ENCODE measurements at places on chromosomes 5 and 9.

DNA sequence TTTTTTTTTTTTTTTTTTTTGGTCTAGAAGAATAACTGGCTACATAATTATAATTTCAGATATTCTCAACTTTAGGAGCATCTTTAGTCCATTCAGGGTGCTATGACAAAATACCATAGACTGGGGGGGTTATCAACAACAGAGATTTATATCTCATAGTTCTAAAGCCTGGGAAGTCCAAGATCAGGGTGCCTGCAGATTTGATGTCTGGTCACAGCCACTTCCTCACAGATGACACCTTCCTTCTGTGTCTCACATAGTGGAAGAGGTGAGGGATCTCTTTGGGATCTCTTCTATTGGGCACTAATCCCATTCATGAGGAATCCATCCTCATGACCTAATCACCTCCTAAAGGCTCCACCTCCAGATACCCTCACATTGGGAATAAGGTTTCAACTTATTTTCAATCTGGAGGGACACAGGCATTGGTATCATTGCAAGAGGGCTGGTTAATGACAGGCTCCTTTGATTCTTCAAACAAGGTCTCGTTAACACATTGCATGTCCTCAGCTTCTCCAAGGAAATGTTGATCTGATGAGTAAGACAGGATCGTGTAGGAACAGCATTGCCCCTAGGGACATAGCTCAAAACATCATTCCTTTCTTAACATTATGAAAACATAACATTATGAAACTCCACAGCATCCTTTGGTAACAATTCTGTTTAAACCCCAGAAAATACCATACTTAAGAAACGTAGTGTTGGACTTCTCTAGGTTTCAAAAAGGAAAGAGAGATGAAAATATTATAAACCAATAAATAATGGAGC lies 372.4 kb downstream of the SEMA5A start:
- DNase-seq = no peak

DNA sequence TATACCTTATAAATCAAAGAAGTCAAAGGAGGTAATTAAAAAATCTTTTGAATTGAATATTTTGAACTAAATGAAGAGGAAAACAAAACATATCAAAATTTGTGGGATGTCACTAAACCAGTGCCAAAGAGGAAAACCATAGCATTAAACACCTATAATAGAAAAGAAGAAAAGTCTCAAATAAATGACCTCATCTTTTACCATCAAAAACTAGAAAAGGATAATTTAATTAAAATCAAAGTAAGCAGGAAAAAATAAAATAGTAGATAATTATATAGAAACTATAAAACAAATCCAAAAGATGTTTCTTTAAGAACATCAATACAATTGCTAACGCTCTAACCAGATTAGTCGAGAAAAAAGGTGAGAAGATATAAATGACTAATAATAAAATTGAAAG lies 47.8 kb downstream of the LPAR1 start:
- DNase-seq = no peak

- no peak for DNase-seq
These were observed 50.8 kb upstream of the FOXE1 start for GRCh38 chr9:97802276-97802675.

DNA sequence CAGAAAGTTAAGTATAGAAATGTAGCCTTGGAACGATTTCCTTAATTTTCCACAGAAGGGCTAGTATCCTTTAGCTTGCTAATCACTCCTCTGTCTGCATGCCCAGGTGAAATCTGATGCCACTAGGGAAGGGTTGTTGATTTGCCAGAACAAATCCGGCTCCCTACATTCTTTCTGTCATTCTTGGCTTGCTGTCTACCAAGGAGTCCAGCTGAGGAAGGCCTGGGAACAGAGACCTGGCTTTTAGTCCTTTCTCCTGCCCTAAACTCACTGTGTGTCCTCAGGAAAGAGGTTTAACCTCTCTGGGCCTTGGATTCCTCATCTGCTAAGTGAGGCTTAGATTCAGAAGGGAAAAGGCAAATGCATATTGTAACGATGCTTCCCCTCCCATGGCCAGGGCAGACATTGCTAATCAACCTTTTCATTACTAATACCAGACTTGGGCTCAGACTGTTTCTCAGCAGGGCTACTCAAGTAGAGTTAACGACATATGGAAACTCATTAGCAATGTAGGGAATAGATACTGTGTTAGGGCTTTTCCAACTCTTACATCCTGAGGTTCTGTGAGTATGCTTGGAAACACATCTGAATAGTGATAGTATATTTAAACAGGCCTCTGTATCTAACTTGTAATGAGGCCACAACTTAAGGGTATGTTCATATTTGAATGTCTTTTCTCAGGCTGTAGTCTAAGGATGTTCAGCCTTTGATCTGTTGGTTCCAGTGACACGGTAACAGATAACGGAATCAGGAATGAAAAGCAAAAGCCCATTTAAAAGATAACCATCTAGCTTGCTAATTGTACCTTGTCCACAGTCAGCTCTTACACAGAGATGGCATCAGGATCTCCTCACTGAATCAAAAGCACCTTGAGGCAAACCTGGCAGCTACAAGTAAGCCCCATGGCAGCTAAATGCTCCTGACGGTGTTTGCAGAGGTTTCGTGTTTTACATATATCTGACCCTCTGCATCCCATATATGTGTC lies 4.1 kb downstream of the GALNT10 start:
- no peak for DNase-seq

DNA sequence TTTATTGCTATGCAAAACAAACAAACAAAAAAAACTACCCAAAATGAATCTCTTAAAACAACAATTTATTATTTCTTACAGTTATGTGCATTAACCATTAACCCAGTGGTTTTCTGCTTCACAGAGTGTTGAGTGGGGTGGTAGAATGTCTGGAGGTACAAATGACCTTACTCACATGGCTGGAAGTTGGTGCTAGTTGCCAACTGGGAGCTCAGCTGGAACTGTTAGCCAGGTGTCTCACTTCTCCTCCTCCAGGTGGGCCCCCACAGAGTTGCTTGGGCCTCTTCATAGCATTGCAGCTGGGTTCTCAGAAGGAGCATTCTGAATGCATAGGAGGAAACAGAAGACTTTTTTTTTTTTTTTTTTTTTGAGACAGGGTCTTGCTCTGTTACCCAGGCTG lies 10.5 kb upstream of the B4GALT1 start:
- DNase-seq = no peak

GRCh38 chr5:37557734-37558293 lies 178.7 kb downstream of the WDR70 start:
- no peak for DNase-seq

DNA sequence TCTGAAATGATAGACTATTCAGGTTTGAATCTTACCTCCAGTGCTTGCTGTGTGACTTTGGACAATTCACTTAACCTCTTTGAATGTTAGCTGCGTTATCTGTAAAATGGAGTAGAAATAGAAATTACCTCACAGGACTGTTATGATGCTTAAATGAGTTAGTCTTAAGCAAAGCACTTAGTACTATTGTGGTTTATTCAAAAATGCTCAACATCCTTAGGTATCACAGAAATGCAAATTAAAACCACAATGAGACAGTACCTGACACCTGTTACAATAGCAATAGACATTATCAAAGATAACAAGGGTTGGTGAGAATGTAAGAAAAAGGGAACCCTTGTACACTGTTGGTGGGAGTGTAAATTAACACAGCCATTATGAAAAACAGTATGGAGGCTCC lies 77.6 kb upstream of the FREM1 start:
- DNase-seq = no peak

DNA sequence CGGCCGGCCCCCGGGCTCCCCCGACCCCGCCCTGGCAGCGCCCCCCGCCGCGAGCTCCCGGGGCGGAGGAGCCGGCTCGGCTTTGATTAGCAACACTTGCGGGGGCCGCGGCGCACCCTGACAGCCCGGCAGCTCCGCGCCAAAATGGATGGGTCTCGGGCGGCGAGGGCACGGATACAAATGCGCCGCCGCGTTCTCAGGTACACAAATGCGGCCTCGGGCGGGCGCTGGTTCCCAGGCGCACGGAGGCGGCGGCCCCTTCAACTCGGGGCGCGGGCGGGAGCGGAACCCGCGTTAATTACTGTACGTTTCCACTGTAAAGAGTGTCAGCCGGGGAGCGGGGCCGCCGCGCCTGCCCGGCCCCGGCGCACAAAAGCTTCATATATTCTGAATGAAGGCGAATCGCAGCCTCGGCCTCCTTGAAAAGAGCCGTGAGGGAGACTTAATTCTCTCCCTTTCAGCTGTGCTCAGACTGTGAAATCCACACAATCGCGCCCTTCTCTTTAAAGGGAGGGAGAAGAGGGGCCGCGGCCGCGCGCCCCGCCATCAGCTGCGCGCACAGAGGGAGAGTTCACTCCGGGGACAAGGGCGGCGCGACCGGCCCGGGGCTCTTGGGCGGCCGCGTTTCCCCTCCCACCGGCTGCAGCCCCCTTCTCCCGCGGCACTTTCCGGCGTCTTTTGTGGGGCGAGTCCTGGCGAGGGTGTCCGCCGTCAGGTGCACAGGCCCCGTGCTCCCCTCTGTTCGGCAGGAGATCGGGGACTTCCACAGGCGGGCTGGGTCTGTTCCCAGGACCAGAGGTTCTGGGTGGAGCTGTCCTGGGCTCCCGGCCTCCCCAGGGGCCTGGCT lies 27.0 kb downstream of the MSX2 start:
- no peak for DNase-seq

DNA sequence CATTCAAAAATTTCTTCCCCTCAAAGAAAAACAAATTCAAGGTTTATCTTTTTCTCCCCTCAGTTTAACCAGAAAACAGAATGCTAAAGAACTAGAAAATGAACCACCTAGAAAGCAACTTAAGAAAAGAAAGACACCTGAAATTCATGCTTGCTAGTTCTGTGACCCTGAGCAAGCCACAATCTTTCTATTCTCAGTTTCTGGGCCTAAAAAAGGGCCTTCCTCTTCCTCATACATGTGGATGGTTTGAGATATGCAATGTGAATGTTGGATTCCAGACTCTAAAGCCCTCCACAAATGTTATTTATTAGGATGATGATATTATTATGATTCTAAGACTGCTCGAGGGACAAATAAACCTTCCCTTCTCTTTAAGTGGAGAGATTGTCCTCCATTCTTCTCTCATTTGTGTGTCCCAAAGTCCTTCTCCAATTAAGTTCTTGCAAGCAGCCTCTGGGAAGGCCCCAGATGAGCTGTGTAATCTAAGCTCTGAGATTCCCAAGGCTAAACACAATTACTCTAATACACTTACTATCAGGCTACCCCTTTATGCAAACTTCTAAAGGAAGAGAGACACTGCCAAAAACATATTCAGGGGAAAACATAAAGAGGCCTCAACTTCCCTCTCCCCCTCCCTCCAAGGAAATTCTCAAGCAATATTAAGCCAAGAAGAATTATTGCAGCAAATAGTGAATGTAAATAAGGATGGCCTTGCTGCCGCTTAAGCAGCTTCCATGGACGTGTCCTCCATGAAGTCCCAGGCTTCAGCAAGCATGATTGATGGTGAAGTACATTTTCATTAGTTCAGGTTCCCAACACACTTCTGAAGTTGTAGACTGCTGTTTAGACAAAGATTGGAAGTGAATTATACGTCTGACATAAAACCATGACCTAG lies 80.2 kb downstream of the PRKACG start:
- no peak for DNase-seq

GRCh38 chr9:126295082-126295477 lies 31.5 kb upstream of the MVB12B start:
- DNase-seq = no peak

GRCh38 chr5:41793141-41793770 lies 77.0 kb downstream of the OXCT1 start:
- DNase-seq = no peak

DNA sequence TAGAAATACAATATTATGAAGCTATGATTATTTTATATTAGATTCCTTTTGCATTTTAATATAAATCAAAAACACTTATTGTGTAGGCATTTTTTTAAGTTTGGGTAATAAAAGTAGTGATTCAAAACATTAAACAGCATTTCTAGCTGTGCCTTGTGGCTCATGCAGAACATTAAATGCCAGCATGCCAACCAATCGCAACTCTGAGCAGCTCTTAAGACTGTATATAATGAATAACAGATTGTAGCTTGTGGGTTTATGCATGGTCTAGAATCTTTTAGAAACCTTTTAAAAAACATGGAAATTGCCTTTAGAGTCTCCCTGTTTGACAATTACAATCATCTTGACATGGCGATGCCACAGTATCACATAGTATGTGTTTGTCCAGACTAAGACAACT lies 903.8 kb downstream of the EFNA5 start:
- DNase-seq = no peak

DNA sequence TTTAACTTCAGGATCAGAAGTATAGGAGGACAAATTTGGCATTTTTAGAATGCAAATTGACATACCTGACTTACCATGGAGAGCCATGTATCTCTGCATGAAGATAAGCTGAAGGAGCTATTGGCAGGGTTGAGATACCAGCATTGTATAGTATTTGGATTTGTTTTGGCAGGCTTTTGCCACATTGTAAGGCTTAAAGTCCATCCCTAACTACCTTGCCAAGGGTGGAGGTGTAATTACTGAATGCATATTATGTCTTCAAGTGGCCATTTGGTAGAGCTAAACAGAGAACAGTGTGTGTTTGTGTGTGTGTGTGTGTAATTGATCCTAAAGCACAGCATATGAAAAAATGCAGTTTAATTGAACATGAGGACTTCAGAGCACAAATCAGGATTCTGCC lies 324.7 kb downstream of the FAM170A start:
- no peak for DNase-seq

DNA sequence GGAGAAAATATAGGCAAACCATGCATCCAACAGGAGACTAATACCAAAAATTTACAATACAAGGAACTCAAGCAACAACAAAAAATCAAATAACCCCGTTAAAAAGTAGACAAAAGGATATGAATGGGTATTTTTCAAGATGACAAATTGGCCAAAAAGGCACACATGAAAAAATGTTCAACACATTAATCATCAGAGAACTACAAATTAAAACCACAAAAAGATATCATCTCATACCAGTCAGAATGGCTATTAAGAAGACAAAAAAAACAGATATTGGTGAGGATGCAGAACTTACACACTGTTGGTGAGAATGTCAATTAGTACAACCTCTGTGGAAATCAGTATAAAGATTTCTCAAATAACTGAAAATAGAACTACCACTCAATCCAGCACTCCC lies 35.0 kb downstream of the TEX10 start:
- no peak for DNase-seq

DNA sequence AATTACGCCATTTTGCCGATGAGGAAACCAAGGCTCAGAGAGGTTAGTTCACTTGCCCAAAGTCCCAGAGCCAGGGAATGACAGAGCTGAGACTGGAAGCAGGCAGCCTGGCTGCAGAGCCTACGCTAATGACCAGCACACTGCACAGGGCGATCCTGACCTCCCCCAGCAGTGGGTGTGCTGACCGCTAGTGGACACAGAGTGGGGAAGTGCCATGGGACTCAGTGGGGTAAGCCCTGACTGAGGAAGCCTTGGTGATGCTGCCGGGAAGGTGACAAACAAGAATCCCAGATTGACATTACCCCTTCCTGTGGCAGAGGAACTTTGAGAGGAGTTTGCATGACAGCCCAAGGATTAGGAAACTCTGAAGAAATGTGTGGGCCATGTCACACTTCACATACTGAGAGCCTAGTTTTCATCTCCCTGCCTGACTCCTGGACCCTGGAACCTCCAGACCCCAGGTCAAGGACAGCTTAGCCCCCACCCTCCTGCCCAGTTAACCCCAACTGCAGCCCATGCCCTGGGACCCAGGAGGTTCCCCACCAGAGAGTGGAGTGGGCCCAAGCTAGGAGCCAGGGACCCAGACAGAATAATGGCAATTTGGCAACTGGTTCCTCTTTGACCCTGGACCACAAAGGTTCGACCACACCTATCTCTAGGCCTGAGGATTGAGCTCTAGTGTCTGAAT lies 19.7 kb upstream of the CSF1R start:
- DNase-seq = no peak

Data from activated CD4-positive, alpha-beta T cell treated with anti-CD3 and anti-CD28 coated beads, Interleukin-2, amount 10 ng/mL, durations not matched to agents 24 days and 14 days (primary cell).